Anterior cingulate cortex (tissue), 58 donors: ENCODE measurements at places on chromosomes 13 and 19.

GRCh38 chr13:71254384-71254783, 612.6 kb downstream of the DACH1 start:
- no peak for DNase-seq

- no peak for DNase-seq
Measured at GRCh38 chr19:50312967-50313811, 16.0 kb downstream of the KCNC3 start.

- DNase-seq = no peak
Measured at GRCh38 chr13:36261976-36262375, 35.6 kb downstream of the CCDC169 start.

- no peak for DNase-seq
Measured at GRCh38 chr13:77150651-77151050, 123.7 kb upstream of the FBXL3 start.

- no peak for DNase-seq
Measured at GRCh38 chr13:95164830-95165229, 136.4 kb downstream of the ABCC4 start.

DNA sequence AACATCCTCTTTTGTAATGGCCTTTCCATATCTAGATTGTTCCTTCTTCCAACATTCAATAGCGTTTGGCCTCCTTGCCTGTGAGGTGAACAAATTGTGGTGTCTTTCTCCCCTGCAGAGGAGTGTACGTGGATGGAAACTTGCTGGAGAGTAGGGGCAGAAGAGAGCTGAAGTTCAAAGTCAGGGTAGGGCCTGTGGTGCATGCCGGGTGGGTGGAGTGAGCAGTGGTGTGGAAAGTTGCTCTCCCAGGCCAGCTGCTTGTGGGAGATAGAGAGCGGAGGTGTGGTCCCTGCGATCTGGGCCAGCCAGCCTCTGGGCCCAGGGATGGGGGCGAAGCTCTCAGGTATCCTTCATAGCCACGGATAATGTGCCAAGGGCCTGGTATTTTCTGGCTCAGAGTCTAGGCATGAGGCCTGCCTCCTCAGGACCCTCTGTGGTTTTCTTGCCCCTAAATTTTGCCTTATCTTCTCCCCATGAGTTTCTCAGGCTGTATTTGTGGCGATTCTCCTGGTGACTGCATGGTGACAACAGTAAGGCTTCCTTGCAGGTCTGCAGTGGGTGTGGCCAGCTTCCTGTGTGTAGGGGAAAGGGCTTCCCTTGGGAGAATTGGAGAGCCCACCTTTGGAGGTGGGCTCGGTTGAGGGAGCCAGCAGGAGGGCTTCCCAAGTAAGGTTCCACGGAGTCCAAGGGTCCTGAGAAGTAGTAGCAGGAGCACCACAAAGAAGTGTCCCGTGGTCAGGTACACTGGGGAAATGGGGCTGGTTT, 6.7 kb downstream of the RGCC start:
- no peak for DNase-seq

GRCh38 chr13:34591129-34591528, 350.9 kb upstream of the NBEA start:
- DNase-seq = no peak

GRCh38 chr13:111966933-111967332, 100.0 kb upstream of the SOX1 start:
- DNase-seq = no peak

DNA sequence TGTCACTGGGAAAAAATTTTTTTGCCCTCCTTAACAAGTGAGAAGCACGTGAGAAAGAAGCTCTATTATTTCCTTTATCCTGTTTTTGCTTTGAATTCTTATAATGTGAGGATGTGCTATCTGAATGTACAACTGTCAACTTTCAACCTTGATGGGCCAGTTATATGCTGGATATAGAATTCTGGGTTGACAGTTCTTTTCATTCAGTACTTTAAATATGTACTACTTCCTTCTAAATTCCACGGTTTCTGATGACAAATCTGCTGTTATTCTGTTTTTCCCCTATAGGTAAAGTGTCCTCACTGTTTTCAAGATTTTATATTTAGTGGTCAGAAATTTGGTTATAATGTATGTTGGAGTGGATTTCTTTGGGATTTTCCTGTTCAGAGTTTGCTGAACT, 29.9 kb downstream of the ZDHHC20 start:
- no peak for DNase-seq
